Pancreas (tissue), 10 donors: ENCODE measurements at places on chromosomes 16 and 17. TPM values are rescaled to one million over a fixed set of nuclear protein-coding genes. Genes with fewer than 3 reads are reported as not detected.

PPL gene
- polyA plus RNA-seq, result 27.2 TPM

DNA sequence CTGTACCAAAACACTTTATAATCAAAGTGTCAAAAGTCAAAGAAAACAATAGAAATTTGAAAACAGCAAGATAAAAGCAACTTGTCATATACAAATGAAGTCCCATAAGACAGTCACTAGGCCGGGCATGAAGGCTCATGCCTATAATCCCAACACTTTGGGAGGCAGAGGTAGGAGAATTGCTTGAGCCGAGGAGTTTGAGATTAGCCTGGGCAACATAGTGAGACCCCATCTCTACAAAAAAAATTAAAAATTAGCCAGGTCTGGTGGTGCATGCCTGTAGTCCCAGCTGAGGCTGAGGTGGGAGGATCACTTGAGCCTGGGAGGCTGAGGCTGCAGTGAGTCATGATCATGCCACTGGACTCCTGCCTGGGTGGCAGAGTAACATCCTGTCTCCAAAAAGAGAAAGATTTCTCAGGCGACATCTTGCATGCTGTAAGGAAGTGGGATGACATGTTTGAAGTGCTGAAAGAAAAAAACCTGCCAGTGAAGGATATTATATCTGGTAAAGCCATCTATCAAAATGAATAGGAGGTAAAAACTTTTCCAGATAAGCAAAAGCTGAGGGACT is 98.7 kb upstream of the NACA2 start:
- H3K4me3 ChIP-seq, result no peak overlapping the region
- no peaks in the 10 kb centered on the region for H3K36me3 ChIP-seq
- H3K4me1 ChIP-seq, result no peaks in the 10 kb centered on the region
- H3K27me3 ChIP-seq, result no peaks in the 10 kb centered on the region

DNA sequence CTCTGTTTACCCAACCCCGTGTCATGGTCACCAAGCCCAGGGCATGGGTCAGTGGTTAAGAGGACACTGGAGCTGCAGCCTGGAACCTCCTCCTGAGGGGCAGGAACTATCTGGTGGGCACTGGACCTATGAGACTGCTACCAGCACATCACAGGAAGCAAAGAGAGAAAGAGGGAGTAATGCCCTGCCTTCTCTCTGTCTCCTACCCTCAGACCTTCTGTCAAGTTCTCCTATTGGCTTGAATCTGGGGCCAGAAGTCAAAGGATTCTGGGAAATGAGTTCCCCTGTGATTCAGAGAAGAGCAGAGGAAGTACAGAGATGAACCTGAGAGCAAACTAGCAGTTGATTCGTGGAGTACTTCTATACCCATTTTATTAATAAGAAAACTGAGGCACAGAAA is 123.0 kb upstream of the GNAO1 start:
- H3K4me1 ChIP-seq, result no peaks in the 10 kb centered on the region
- DNase-seq, result no peak
- H3K27me3 ChIP-seq, result no peaks in the 10 kb centered on the region
- H3K27ac ChIP-seq, result no peak overlapping the region

DNA sequence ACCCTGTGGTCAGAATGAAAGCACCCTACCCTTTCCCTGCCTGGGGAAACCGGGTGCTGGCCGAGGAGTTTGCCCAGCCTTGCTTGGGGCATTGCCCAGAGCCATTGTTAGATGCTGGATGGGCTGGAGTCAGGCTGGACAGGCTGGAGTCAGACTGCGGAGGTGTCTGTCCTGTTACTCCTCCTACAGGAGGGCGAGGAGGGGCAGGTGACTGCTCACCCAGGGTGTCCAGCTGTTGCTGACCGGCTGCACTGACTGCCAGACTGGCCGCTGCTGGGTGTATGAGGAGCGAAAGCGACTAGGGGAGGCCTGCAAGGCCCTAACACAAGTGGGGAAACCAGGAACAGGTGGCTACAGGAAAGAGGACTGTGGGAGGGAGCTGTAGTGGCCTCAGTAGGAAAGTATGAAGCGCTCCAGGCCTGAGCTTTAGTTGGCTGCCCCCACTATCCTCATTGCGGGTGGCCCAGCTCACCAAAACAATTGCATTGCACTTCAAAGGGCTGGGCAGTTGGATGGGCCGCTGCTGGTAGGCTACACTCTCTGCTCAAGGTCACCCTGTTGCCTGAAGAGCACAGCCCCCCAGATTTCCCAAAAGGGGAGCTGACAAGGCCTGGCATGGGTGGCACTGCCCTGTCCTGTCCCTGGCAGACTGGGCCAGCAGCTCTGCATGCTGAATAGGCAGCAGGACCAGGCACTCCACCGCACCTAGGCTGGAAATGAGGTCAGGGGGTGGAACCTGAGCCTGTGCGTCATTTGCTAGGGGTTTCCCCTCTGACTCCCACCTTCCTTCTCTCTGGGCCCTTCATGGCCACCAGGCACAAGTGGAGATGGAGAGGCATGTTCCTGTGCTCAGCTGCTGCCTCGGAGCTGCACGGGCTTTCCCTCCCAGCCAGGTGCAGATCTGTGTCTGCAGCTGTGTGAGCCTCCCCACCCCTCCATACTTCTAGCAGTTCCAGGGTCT is 18.4 kb downstream of the LDHD start:
- no peak overlapping the region for H3K27ac ChIP-seq
- no peaks in the 10 kb centered on the region for H3K27me3 ChIP-seq
- H3K4me1 ChIP-seq, result peaks cover 16% of the 10 kb centered on the region
- no peak for DNase-seq

DNA sequence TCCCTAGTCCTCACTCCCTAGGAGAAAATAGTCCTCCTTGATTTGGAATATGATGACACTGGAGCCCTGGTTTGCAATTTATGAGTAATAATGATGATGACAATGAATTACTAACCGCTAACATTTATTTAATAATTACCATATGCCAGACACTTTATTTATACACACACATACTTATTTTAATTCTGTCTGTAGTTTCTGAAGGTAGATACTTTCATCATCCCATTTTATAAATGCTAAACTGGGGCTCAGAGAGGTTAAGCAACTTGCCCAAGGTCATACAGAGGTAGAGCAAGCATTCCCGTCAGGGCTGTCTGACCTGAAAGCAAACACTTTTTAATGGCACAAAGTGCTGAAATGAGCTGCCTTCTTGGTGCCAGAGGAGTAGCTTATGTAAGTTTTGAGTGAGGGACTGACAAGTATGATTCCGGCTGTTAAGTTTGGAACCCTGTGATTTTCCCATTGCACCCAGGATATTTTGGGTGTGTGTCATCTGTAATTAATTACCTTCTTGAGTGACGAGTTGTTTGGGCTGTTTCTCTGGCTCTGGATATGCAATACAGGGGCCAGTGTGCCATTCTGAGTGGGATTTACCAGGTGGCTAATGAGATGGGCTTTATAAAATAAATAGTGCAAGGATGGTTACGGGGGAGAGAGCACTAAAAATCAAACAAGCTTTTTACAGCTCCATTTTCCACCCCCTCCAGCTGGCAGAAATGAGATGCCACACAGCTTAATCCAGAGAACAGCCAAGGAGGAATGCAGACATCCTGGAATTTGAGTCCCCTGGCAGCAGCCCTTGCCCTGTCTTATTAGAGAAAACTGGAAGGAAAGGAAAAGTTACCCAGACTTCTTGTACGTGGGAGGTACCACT is 211.8 kb downstream of the SNX29 start:
- no peaks in the 10 kb centered on the region for H3K27me3 ChIP-seq
- DNase-seq, result no peak
- no peaks in the 10 kb centered on the region for H3K4me1 ChIP-seq
- H3K27ac ChIP-seq, result no peak overlapping the region

DNA sequence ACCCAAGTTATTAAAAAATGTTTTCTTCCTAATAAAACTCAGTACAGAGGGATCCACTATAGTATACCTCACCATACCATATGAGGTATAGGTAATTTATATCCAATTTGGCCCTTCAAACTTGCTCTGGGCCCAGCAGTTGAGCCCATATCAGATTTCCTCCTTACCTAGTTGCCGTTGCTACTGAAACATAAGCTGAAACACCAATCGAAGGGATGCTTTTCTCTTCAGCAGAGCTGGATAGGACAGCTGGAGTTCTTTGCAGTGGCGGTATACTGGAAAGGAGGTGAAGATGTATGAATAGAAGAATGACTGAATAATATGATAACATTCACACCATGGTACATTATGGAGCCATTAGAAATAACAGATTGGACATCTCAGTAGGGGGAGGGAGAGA is 42.7 kb downstream of the TNRC6C start:
- no peaks in the 10 kb centered on the region for H3K27me3 ChIP-seq
- no peaks in the 10 kb centered on the region for H3K4me1 ChIP-seq
- no peaks in the 10 kb centered on the region for H3K36me3 ChIP-seq
